ENCODE measurements at places on chromosomes 13 and 19. TPM values are rescaled to one million over a fixed set of nuclear protein-coding genes. Genes with fewer than 3 reads are reported as not detected.

GRCh38 chr13:26017932-26018665, 33.7 kb downstream of the SHISA2 start:
- peak; percentile 32 for DNase-seq

GRCh38 chr19:9727644-9728043, 40.9 kb downstream of the ZNF846 start:
- no peak for DNase-seq

DNA sequence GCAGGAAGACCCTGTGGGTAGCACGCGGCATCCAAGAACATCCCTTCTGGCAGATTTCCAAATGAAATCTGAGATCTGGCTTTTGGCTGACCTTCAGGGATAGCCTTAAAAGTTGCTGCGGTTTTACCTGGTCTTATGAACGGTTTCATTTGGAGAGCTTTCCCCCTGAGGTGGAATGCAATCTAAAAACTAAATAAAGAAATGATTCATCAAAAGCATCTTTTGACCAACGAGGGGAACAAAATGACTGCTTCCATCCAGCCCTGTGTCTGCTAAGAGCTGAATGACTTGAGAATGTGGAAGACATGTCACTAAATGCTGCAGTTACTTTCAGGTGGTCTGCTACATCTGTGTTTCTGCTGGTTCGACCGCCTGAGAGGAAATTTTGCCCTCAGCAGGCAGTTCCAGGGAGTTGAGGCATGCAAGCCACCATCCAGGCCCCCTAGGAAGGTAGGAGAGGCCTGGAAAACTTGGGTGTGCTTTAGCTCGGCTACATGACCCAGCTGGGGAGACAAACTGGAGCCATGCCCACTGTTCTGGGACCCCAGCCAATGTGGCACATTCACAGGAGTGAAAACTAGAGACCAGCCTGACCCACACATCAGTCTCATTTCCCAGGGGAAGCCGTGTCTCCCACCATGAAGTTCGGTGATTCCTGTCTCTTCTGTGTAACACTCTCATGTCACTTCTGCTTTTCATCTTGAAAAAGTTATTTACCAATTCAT, 175.1 kb upstream of the KL start:
- peak; percentile 68 for DNase-seq

DNA sequence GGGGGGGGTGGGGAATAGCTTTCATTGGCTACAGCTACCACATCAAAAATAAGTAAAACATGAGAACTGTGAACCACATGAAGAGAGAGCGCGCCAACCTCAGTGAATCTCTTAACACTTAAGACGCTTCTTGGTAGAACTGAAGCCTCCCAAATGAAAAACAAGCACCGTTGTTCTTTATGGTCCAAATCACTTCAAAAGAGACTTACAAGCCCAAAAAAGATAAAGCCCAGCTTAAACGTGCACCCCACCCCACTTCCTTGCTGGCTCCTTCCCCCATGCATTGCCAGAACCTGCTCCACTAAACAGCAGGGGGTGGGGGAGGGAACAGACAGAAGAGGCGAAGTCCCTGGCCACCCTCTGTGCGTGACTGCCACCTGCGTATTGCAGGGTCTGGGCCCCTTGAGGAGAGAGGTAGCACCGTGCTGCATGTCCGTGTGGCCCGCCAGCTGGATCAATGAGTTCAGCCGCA, 479.1 kb downstream of the FOXO1 start:
- no peak for DNase-seq

- peak; percentile 41 for DNase-seq
Measured at GRCh38 chr19:44623626-44624025, 10.3 kb downstream of the IGSF23 start.

DNA sequence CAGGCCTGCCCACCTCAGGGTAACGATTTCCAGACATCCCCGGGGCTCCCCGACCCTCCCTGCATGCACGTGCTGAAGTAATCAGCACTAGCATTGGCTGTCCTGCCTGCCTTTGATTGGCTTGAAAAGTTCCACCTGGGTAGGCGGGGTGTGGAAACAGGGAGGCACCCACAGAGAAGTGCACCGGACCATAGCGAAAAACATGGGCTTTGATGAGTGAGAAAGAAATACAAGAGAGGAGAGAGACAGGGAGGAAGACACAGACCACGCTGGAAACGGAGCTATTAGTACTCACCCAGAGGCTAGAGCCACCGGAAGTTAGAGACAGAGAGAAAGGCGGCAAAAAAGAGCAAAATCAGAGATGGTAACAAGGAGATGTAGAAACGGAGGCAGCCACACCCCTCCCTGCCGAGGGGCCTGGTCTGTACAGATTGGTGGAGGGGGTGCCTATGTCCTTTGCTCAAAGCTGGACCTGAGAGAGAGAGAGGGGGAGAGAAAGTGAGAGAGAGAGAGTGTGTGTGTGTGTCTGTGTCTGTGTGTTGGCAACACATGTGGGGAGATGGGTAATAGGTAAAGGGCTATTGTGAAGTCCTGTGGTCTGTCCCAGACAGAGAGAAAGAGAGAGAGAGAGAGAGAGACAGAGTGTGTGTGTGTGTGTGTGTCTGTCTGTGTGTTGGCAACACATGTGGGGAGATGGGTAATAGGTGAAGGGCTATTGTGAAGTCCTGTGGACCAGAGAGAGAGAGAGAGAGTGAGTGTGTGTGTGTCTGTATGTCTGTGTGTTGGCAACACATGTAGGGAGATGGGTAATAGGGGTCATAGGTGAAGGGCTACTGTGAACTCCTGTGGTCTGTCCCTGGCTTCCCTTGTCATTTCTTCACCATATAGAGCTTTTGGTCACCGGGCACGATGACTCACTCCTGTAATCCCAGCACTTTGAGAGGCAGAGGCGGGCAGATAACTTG, 2.9 kb downstream of the CGB3 start:
- no peak for DNase-seq

CCDC8 gene
- 68.8 TPM for total RNA-seq

- no peak for DNase-seq
Measured at GRCh38 chr13:98351636-98352035, 174.6 kb upstream of the RNF113B start.

GEMIN7 gene
- 12.5 TPM for total RNA-seq

ACTL9 gene
- not detected for total RNA-seq

DNA sequence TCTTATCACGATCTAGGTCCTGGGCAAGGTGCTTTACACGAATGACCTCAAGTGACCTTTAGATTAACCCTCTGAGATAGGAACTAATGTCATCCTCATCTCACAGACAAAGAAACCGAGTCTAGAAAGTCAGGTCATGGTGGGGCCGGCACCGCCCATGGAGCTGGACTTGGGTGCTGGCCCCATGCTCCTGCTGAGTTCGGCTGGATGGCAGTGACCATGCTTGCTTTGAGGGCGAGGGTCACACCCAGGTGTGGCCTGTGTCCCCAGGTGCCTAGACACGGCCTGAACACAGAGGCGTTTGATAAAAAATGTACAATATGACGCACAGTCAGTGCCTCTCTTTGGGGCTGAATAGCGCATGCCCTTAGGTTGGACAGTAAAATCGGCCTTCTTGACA, 26.8 kb downstream of the COL4A2 start:
- DNase-seq: no peak

DNA sequence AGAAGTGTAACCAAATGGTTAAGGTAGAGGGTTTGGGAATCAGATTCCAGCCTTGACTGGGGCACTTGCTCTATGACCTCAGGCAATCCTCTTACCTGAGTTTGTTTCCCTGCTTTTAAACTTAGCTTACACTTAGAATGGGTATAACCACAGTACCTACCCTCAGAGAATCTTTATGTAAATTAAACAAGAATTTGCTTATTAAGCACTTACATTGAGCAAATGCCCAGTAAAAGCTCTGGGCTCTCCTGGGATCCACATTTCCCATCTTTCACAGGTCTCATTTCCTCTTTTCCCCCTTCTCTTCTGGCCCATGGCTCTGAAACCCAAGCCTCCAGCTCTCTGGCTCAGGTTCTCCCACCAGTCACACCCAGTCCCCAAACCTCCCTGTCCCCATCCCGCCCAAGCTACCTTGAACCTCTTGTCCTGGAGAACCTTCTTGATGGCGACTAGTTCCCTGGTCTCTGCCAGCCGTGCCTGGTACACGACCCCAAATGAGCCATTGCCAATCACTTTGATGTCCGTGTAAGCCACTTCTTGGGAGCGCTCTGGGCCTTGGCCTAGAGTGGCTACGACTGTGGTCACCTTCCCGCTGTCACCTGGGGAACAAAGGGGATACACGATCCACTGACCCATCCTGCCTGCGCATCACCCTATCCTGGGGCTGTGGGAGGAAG, 2.7 kb downstream of the GSK3A start:
- no peak for DNase-seq

GRCh38 chr19:35710784-35711723, 6.7 kb downstream of the ZBTB32 start:
- no peak for DNase-seq

- DNase-seq: no peak
Measured at GRCh38 chr19:47593860-47594259, 15.1 kb upstream of the BICRA start.

DNA sequence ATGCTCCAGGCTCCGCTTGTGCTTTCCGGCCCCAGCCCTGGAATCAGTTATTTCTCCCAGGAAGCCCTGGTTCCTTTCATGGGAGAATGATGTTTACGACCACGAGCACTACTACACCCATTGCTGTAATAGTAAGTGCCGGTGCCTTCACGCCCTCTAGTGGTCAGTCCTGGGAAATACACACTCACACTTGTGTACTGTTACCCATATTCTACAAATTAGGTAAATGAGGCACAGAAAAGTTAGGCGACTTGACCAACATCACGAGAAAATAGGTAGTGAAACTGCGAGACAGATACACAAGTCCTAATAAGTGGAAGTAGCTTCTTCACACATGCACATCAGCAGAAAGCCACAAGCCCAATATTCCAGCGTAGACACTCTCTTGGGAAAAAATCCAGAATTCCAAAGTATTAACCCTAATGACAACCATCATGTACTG, 21.7 kb downstream of the CEACAM21 start:
- peak; percentile 71 for DNase-seq

GRCh38 chr19:16420781-16421386, 50.9 kb downstream of the EPS15L1 start:
- DNase-seq: no peak

GRCh38 chr13:57629821-57630235, 1.7 kb upstream of the PCDH17 start:
- DNase-seq: peak; percentile 97

IGFL2 gene
- 0.82 TPM for total RNA-seq

- no peak for DNase-seq
Measured at GRCh38 chr13:90402613-90403012, 944.9 kb upstream of the MIR17HG start.

DNA sequence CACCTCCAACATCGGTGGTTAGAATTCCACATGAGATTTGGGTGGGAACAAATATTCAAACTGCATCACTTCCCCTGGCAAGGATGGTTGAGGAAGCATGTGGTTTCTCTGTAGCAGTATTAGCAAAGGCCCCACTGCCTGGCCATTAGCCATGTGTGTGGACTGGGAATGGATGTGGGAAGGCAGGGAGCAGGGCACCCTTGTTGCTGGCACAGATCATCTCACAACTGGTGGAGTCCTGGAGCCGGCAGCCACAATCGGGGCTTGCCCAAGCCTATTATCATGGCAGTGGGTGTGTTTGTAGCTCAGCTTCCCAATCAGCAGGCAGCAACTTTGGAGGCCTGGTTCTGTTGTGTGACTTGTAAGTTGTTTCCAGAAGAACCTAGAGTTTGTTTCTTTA, 391.9 kb downstream of the DLEU7 start:
- no peak for DNase-seq

NLRP7 gene
- not detected for total RNA-seq

VSTM1 gene
- total RNA-seq: not detected

- DNase-seq: no peak
Measured at GRCh38 chr19:17687141-17687856, 855 bp downstream of the UNC13A start.

CRX gene
- total RNA-seq: not detected

- DNase-seq: no peak
Measured at GRCh38 chr19:13095393-13095784, 7.3 kb downstream of the LYL1 start.

GRCh38 chr19:49738268-49738667, 24.8 kb downstream of the TSKS start:
- DNase-seq: no peak

DNA sequence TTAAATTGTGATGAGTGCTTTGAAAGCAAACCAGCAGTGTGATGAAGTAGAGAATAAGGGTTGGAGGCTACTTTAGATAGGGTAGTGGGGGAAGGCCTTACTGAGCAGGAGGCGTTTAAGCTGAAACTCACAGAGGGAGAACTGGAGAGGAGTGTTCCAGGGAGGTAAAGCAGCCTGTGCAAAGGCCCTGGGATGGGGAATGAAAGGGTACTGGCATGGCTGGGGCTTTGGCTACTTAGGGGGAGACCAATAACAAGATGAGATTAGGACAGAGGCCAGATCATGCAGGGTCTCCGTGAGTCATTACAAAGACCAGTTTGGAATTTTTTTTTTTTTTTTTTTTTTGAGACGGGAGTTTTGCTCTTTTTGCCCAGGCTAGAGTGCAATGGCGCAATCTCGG, 1.1 kb downstream of the PPP5C start:
- DNase-seq: no peak

CEACAM3 gene
- total RNA-seq: not detected

CHAMP1 gene
- 6.9 TPM for total RNA-seq

DNA sequence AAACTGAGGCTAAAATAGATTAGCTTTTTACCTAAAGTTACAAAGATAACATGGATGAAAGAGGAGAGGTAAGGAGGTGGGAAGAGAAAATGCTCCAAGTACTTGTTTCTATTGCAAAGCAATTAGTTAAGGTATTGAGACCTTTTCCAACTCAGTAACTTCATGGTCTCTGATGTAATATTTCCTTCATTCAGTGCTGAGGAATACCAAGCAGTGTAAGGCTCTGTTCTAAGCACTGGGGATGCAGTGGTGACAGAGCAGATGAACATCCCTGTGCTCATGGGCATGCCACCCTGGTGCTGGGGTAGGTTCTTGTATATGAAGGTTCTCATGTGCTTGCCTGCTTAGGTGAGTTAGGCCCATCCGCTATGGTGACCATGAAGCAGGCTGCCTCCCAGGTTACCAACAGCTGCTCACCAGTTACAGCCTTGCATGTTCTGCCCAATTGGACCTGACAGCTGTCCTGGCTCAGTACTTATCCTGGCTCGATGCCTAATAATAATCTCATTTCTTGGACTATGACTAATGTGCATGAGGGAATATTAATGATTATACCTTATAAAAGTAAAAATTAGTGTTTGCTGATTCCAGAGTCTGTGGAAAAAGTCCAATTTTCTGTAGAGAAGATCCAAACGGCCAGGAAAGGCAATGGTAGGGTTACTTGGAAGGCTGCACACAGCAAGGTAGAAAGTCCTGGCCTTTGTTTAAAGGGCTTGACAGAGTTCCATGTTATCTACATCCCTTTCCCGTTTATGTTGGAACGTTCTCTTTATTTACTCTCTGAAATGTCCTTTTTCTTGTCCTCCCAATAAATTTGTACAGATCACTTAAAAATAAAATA, 48.3 kb downstream of the LATS2 start:
- DNase-seq: no peak

GRCh38 chr13:101205408-101205807, 210.9 kb downstream of the NALCN start:
- no peak for DNase-seq

Data from tongue (tissue), 3 donors.